Kidney (tissue), 22 donors: ENCODE measurements at places on chromosomes 2 and 18. TPM values are rescaled to one million over a fixed set of nuclear protein-coding genes. Genes with fewer than 3 reads are reported as not detected.

GRCh38 chr2:50962731-50963130 lies 69.2 kb downstream of the NRXN1 start:
- no peak for DNase-seq

GRCh38 chr2:99974275-99974674 lies 168.1 kb downstream of the AFF3 start:
- DNase-seq = no peak

- peak; percentile 20 for DNase-seq
Measured at GRCh38 chr2:67561457-67561965, 164.4 kb downstream of the ETAA1 start.

DNA sequence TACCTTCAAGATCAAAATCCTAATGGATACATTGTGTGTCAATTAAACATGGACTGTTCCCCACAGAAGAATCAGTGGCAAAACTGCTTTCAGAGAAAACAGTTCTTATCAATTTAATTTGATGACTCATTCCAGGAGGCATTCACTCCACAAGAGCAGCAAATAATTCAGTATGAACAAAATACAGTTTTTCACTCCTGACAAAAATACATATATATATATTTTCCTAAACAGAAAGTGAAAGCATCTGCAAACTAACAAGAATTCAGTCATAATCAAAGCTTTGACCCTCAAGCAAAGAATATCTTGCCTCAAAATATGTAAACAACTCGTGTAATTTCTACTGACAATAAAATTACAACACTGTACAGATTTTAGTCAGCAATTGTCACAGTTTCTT lies 685.1 kb upstream of the SLC8A1 start:
- DNase-seq = no peak

DNA sequence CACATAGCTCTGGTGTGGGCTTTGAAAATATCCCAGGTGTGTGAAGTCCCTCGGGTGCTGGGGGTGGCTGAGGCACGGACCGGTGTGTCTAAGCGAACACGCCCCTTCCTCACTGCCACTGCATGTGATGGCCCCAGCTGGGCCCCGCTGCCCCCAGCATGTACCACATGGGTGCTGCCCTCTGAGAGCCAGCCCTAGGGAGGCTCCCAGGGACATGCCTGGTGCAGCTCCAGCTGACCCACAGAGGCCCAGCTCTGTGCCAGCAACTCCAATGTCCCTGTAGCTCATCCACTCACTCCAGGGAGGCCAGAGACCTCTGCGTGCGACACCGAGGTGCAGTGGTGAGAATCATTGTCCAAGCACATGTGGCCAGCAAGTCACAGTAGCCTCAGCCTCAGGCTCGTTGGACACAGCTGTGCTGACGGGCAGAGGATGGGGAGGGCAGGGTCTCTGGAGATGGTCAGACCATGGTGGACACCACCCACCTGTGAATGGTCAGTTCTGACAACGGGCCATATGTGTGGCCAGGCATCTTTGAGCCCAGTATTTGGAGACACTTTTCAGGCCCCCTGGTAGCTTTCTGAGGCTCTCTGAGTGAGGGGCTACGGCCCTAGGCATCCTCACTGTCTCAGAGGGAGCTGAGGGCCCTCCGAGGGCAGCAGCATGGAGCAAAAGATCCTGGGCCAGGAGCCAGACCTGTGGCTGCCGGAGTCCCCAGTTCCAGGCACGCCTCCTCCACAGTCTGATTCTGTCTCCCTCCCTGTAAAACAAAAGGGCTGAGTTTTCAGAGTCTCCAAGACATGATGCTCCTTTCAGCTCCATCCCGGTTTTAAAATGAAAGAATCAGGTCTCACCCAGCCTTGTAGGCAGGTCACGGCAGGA lies 220.7 kb downstream of the NDUFA10 start:
- DNase-seq = peak; percentile 27

GRCh38 chr2:181140414-181140813 lies 160.0 kb downstream of the UBE2E3 start:
- no peak for DNase-seq

DNA sequence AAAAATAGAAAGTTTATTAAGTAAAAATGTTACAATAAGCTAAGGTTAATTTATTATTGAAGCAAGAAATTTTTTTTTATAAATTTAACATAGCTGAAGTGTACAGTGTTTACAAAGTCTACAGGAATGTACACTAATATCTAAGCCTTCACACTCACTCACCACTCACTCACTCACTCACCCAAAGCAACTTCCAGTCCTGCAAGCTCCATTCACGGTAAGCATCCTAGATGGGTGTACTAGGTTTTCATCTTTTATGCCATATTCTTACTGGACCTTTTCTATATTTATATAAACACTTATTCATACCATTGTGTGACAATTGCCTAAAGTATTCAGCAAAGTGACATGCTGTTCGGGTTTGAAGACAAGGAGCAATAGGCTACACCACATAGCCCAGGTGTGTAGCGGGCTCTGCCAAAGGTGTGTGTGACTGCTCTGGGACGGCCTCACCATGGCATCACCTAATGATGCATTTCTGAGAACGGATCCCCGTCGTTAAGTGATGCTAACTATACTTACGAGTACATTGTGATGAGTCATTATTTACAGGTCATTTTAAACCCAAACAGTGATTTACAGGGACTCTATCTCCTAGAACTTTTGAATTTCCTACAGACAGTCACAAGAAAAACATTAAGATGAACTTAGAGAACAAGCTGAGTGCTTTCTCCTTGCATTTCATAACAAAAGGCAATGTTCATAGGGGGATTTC lies 76.3 kb upstream of the ID2 start:
- no peak for DNase-seq

DNA sequence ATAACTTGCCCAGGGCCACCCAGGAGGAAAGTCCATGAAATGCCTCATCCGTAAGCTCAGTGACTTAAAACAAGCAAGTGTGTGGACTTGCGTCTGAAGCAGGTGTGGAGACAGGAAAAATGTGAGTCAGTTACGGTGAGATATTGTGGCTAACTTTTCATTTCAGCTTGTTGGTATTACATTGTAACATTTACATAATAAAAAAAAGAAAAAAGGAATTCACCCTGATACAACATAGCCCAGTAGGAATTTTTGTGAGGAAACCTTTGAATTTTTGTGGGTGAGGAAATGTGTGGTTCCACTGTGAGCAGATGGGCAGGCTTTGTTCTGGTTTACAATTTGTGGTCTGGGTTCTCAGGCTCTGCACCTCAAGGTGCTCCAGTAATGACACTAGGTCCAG lies 33.7 kb upstream of the LYPD6B start:
- no peak for DNase-seq

DNA sequence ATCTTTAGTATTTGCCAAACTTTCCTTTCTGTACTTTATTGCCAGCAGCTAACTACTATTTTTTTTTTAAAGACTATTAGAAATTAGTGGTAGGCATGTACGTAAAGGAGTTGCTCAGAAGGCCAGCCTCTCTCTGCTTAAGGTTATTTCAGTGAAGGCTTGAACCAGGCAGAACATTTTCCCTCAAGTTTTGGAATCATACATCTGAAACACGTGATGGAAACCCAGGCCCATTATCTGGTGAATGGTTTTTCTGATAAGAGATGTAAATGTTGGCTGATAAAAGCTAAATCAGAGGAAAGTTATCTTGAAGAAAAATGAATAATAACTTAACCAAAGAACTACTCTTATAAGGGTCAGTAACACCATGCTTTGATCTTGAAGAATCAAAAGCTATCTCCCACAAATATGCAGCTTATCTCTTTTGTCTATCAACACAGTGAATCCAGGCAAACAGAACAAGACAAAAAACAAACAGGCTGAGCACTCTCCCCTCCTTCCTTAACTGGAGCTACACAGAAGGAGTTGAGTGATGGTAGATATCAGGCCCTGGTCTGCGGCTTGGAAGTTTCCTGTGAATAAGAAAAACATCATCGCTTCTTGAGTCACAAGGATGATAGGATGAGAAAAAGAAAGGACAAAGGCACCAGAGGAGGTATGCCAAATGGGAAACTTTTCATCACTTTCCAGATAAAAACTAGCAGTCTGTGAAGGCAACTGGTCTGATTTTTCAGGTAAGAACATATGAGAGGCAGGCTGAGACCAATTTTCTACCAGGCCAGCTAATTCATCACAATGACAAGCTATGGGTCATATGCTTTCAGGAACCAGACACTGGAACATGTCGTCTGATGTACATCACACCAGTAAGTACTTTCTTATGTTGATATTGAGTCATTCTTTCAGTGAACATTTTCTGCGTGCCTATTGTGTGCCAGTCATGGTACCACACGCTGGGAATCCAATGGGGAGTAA lies 88.4 kb upstream of the STK17B start:
- no peak for DNase-seq

GRCh38 chr2:120318626-120319025 lies 27.3 kb upstream of the INHBB start:
- DNase-seq = no peak

- peak; percentile 10 for DNase-seq
Measured at GRCh38 chr2:151637271-151637781, 97.0 kb downstream of the NEB start.

GRCh38 chr18:79912994-79913831 lies 38.2 kb downstream of the SLC66A2 start:
- DNase-seq = peak; percentile 62

- no peak for DNase-seq
Measured at GRCh38 chr2:100691846-100692245, 128.1 kb upstream of the NPAS2 start.

DNA sequence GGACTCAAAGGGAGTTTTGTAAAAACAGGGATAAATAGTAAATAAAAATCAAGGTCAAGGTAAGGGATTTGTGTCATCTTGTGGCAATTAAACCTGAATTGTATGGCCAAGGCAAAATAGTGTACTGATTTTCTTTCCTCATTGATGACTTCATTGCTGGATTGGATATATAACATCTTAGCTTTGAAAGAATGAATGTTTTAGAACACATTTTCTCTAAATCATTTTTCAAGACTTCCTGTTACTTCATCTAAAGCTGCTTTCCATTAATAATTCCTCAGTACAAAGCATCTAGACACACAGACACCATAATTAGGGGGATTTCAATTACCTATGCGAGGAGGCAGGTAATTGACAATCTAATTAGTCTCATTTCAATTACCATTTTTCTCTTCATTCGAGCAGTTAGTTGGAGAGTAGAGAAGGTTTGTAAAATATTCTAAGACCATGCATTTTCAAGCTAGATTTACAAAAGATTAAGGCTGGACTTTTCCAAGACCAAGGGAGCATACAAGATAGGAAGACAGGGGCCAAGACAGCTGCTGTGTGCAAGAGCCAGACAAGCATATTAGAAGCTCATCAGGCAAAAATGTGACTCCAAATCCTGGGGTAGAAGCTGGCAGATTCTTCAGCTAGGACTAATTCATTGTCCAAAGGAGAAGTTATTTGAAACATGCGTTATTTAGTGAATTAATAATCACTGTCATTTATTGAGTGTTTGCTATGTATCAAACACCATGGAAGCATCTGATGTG lies 253.6 kb downstream of the EPHA4 start:
- no peak for DNase-seq

DNA sequence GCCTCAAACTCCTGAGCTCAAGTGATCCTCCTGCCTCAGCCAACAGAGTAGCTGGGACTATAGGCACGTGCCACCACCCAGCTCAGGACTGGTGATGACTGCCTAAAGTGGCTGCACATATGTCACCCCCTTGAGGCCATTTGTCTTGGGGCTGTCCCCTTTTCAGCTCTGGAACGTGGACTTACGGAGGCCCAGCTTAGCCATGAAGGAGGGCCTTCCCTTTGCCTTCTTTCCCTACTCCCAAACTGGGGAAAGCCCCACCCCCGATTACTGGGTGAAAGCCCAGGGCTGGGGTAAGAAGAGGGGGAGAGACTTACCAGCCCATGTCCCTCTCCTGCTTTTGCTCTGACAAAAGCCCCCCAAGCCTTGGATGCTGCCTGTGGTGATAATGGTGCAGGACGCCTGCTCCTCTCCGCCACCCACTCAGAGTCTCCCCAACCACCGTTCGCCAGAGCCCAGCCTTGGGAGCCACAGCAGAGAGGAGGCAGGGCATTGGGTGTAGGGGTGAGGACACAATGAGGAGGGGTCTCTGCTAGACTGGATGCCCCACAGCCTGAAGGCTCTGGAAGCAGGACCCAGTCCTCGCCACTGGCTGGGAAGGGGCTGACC lies 2.5 kb upstream of the DUSP2 start:
- DNase-seq = peak; percentile 62

- no peak for DNase-seq
Measured at GRCh38 chr2:41413813-41414485, 633.9 kb upstream of the PKDCC start.

DNA sequence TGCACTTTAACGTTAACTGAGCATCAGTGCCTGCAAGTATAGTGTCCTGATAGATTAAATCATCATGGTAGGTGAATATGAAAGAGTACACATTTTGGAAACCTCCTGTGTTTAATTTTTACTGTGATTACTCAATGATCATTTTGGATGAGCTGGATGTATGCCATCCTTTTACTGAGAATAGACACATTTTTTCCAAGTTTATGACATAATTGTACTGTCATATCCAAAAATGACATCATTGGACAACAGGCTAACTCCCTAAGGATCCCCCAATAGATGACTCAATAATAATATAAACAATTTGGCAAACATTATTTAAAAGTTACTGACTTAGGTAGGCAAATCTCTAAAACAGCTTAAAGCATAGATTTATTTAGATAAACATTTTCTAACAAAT lies 410.8 kb upstream of the REG3G start:
- DNase-seq = no peak

DNA sequence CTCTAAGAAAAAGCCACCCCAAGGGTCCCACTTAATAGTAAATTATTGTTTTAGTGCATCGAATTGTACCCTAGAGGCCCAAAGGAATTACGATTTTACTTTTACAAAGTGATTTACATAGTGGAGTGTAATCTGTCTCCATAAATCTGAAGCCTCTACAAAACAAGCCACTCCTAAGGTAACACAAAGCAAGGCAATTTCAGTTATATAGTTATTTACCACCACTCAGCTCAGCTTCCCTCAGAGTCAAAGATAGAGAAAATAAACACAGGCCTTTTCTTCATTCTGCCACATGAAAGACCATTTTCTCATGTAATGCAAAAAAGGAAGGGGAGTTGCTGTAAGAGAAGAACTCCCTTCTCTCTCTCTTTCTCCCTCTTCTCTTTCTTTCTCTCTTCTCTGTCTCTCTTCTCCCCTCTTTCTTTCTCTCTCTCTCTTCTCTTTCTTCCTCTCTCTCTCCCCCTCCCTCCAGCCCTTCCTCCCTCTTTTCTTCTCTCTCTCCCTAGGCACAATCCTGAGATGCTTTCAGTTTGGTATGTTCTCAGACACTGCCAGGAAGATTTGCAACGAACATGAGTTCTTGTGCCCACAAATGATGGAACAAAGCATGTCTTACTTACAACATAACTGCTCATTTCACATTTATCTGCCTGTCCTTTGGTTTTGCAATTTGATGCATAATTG lies 264.5 kb downstream of the BCL2 start:
- DNase-seq = peak; percentile 58

GRCh38 chr2:61255580-61256437 lies 93.8 kb downstream of the C2orf74 start:
- DNase-seq = no peak

REG3G gene
- 8.8 TPM for total RNA-seq

SOWAHC gene
- total RNA-seq = 11.8 TPM

SFTPB gene
- total RNA-seq = 1.3 TPM

CD8B2 gene
- 0.09 TPM for total RNA-seq

CCDC150 gene
- total RNA-seq = 2.3 TPM

SNORC gene
- 2.7 TPM for total RNA-seq

CCDC74B gene
- 4.5 TPM for total RNA-seq

GULP1 gene
- 34.4 TPM for total RNA-seq

SKA1 gene
- total RNA-seq = 0.31 TPM

ACVR1 gene
- 38.3 TPM for total RNA-seq
